ENCODE measurements at places on chromosomes 16 and 17.

GRCh38 chr17:18932360-18933055 is 19.5 kb upstream of the SLC5A10 start:
- DNase-seq, result no peak

DNA sequence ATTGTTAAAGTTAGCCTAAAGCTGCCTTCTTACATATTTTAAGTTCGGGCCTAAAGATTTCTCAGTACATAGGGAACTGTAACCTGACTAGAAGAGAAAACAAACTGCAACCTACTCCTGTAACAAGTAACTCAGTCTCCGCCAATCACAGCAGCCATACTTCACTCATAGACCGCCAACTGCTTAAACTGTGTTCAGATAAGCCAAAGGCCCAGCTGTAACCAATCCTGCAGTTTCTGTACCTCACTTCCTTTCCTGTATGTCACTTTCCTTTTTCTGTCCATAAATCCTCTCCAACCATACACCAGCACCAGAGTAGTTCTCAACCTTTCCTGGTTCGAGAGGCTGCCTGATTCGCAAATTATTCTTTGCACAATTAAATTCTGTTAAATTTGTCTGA is 41.5 kb downstream of the GLG1 start:
- DNase-seq, result no peak

DNA sequence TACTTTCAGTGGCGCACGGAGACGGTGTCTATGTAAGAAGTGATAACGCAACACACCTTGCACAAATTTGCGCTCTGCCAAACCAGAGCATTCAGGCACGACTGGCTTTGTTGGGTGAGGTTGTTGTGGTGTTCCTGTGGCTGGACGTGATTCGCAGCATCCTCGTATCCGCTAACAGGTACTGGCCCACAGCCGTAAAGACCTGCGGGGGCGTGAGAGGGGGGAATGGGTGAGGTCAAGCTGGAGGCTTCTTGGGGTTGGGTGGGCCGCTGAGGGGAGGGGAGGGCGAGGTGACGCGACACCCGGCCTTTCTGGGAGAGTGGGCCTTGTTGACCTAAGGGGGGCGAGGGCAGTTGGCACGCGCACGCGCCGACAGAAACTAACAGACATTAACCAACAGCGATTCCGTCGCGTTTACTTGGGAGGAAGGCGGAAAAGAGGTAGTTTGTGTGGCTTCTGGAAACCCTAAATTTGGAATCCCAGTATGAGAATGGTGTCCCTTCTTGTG is 510.9 kb downstream of the KCNJ18 start:
- no peak for DNase-seq

DNA sequence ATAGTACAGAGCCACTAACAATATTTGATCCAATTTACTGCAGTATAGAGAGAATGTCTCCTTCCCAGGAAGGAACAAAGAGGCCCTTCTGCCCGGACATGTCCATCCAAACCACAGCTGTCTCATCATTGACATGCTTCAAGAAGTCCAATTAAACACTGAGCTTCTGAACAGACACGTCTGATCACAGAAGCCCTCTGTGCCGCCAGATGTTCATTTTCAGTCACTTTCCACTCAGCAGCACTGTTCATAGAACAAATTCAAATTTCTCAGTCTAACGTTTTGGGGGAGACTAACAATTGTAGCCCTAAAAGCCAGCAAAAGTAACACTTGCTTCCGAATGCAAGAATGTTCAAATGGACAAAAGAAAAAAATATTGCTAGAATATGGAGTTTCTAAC is 15.3 kb downstream of the ZC3H7A start:
- DNase-seq, result no peak

- no peak for DNase-seq
These were observed 111.4 kb upstream of the TOM1L1 start for GRCh38 chr17:54789101-54789880.

DNA sequence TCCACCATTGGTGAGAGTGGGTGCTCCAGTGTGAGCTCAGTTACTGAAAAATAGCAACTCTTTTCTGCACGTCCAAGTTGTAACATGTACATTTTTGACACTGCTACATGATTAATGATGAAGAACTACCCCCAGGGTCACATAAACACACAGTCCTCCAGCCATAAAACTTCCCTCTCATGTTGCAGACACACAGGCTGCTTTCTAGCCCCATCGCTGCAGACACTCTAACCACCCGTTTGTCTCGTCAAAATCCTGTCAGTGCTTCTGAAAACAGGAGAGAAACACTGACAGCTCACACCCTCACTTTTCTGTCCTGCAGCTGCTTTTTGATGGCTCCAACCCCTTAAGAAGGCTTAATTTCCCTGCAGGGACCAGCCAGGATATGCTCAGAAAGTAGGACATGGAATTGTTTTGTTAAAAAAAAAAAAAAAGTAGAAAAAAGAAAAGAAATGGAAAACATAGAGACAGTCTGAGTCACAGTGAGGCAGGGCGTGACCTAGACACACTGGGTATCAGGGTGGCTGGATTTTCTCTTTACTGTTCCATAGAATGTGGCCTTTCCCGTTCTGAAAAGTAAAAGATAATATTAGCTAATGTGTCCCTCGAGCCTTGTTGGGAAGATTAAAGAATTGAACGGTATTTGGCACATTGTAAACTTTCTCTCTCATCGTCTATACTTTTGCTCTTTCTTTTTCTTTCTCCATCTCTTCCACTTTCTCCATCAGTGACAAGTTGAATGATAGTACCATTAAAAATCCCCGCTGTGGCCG is 20.7 kb upstream of the CCL5 start:
- DNase-seq, result no peak

DNA sequence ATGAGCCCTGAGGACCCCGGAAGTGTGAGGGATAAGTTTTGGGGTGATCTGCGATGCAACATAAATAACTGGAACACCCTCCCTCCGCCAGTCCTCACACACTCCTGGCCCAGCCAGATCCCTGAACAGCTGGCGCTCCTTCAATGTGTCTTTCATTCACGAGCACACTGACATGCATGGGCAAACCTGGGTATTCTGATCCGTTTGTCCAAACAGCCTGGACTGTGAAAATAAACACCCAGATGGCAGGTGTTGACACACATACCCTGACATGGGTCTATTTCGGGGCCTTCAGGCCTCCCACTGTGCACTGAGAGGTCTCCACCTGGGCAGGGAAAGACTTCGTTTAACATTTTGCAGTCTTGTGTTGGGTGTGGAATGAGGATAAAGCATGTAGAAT is 3.0 kb upstream of the CPNE2 start:
- DNase-seq, result no peak

- DNase-seq, result no peak
These were observed 5.0 kb downstream of the RSPRY1 start for GRCh38 chr16:57191056-57191571.

DNA sequence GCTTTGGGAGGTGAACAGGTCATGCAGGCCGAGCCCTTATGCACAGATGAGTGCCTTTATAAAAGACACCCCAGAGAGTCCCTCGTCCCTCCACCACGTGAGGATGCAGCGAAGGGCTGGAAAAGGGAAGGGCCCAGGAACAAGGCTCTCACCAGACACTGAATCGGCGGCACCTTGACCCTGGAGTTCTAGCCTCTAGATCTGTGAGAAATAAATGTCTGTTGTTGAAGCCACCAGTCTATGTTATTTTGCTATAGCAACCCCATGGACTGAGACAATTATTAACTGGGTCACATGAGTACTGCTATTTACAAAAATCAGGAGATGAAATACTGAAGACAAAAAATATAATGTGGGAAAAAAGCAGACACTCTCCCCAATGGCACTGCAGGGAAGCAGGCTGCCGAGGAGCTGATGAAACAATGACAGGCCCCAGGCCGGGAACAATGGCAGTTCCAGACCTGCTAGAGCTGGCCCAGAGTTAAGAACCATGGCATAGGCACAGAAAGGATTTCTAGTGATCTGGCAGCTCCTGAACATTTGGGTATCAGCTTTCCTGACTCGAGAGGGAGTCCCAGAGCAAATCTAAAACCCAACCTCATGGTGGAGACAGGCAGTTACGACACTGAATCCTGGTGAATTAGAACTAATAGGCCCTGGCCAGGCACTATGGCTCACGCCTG is 17.8 kb upstream of the GGA2 start:
- no peak for DNase-seq

GRCh38 chr17:19404264-19404663 is 6.8 kb upstream of the RNF112 start:
- DNase-seq, result no peak

DNA sequence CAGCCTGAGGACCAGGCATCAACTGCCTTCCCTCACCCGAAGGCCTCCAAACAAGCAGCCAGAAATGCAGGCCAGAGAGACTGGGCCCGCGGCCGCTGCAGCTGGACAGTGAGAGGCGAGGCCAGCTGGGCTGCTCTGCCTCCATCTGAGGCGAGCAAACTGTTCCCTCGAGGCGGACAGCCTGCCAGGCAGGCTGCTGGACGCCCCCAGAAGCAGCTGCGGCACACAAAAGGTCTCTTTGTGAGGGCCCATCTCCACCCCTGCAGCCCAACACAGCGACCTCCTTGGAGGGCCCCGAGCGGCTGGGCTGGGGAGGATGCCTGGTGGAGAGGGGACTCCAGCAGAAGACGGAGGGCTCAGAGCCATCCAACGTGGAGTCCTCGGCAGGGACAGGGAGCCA is 4.7 kb downstream of the CORO7 start:
- DNase-seq, result no peak

DNA sequence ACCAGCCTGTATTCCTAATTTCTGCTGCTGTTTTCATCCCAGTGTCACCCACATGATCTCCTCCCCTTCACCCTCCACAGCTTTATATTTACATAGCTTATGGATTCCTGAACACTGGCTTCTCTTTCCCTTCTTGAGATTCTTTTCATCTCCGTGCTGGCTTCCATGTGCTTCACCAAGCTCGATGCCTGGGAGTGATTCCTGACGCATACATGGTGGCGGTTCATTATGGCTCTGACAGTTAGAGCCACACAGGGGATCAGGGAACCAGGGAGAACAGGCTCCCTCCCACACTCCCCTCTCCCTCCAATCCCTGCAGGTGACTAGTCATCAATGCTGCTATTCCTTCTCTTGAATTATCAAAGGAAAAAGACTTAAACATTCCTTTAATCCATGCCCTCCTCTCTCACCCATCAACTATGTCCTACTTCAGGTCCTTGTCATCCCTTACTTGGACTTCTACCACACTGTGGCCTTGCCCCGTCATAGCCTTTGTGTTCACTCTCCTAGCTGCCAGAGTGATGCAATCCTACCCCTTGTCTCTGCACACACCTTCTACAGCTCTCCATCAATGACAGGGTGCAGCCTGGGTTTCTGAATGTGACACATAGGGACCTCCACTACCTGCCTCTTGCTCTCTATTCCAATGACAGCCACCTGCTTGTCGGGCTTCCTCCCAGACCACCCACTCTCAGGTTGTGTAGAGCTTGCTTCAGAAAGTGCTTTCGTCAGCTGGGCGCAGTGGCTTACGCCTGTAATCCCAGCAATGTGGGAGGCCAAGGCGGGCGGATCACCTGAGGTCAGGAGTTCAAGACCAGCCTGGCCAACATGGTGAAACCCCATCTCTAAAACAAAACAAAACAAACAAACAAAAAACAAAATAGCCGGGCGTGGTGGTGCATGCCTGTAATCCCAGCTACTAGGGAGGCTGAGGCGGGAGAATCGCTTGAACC is 43.6 kb downstream of the MYH13 start:
- DNase-seq, result no peak

- DNase-seq, result no peak
These were observed 38.7 kb downstream of the NLRC5 start for GRCh38 chr16:57028086-57028485.

DNA sequence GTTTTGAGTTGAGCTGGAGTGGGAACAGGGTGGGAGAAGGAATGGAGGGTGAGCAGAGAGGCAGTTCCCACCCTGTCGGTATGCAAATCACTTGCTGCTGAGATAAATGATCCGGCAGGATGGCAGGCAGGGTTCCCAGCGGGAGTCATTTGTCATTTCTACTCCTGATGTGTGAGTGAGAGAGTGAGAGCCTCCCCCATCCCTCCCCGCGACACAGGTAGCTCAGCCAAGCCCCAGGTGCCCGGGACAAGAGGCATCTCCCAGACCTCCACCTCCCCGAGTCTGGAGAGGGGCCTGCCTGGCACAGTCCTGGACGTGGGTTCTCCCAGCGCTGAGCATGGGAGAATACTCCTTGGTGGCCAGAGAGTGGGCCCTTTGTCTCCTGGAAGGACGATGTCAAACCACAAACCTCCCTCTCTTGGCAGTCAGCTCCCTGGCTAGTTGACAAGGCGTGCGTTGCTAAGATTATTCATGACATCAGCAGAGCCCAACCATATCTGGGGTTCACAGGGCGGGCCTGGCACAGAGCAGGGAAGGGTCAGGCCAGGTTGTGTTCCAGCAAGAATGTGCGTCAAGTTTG is 33.7 kb upstream of the TNRC6C start:
- no peak for DNase-seq

DNA sequence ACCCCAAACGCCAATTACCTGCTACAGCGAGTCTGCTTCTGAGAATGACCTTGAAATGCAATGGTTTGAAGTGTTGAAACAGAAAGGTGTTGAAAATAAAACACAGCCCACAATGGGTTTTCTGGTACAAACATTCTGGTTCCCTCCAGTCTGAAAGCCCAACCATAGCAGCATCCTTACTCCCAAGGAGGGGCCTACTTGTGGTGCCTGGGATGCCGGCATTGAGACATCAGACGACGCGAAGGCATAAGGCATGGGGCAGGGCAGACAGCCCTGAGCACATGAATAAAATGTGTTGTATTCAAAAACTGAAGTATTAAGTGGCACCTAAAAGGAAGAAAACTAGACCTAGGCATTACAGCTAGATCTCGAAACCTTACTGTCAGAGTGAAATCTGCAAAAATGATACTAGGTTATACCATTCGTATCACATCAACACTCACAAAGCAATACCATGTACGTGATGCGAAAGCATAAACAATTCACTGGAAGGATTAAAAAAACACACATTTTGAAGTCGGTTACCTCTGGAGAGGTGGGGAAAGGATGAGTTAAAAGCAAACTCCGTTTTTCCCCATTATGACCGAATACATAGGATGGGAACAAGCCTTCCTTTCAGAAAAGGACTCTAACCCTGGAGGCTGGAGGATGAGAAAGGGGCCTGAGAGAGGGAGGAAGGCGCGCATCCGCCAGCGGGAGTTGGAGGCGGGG is 702 bp downstream of the NUDT21 start:
- DNase-seq, result no peak

- DNase-seq, result no peak
These were observed 10.8 kb upstream of the CBLN1 start for GRCh38 chr16:49292413-49292812.

- no peak for DNase-seq
These were observed 40.4 kb downstream of the TNFRSF13B start for GRCh38 chr17:16931318-16932060.

- DNase-seq, result no peak
These were observed 88.1 kb downstream of the GOSR1 start for GRCh38 chr17:30565073-30565935.

DNA sequence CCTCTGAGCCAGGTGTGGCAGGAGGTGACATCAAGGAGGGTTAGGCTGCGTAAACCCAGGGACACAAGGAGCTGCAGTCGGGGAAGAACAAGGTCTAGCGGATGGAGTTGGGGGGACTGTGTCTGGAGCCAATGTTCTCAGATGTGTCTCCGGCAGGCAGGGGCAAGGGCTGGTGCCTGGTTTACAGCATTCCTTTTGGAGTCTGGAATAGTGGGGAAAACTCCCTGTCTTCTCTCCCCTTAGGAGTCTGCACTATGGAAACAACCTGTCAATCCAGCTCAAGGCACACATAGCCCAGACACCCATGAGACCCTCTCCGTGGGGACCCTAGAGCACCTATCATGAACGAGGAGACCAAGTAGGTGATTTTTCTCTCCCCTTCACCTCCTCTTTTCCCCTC is 27.5 kb downstream of the NLRC5 start:
- no peak for DNase-seq

- no peak for DNase-seq
These were observed 58.2 kb downstream of the CNTNAP4 start for GRCh38 chr16:76335180-76335974.

- peak; percentile 4 for DNase-seq
These were observed 349.2 kb upstream of the HSBP1 start for GRCh38 chr16:83458612-83459011.

All from NCI-H460 (cell line).